ENCODE measurements at places on chromosomes 12 and 14.

- no peak for DNase-seq
These were observed 9.8 kb downstream of the ARHGEF25 start for GRCh38 chr12:57620936-57621496.

GRCh38 chr14:86299994-86300393 lies 770.0 kb downstream of the FLRT2 start:
- DNase-seq, result no peak

- no peak for DNase-seq
These were observed 17.7 kb downstream of the OR6S1 start for GRCh38 chr14:20623798-20624197.

DNA sequence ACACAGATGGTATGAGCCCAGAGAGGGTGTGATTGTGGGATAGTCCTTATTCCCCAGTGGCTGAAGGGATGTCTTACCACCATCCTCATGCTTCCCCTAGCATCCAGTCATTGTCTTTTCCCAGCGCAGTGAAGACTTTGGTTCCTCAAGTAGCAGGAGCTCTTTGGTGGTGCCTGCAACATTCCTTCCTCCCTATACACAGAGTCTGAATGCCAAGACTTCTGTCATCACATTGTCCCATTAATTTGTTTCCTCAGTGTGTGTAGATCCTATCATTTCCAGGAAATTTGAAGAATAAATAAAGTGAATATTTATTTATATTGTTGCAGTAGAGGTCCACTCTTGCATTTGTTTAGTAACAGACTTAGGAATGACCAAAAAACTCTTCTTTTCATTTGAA lies 147.2 kb downstream of the DACT1 start:
- no peak for DNase-seq

DNA sequence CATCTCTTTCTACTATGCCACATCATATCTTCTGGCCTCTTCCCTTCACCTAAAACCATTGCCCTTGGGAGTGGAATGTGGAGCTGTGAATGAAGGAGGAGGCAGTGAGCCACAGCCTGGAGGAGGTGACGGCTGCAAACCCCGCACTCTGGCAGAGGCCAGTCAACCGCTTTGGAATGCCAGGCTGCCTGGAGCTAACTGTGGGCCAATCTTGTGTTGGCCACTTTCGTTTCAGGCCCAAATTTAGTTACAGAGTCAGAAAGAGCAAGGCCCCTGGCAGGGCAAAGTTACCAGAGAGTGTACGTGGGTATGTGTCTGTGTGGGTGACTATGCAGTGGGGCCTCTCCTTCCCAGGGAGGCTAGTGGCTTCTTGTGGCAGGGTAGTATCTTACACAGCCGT lies 40.1 kb downstream of the CACNA1C start:
- no peak for DNase-seq

DNA sequence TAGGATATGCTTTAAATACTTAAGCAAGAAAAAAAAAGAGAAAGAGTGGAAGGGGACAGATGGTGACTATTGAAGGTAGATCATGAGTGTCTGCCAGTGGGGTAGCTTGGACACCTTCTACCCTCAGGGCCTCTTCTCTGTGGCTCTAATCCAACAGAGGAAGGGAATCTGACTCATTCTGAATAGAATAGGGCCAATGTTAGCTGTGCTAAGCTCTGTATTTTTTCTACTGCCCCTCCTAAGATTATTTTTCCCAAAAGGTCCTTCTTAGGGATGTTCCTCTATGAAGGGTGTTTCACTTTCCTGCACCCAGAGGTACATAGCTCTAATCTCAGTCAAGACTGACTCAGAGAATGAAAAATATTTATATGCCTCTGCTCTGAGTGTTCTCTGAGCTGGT lies 25.6 kb downstream of the UNC79 start:
- no peak for DNase-seq

GRCh38 chr12:84874825-84875139 lies 37.8 kb downstream of the SLC6A15 start:
- DNase-seq, result no peak
